NCI-H2081 (cell line): ENCODE measurements at places on chromosomes 7 and 10.

- DNase-seq, result no peak
These were observed 201.2 kb downstream of the PTN start for GRCh38 chr7:137142376-137142775.

GRCh38 chr7:104914421-104914820 lies 99.6 kb upstream of the KMT2E start:
- DNase-seq, result no peak

- DNase-seq, result no peak
These were observed 35.0 kb downstream of the DNAJC12 start for GRCh38 chr10:67802767-67803538.

- DNase-seq, result no peak
These were observed 9.4 kb upstream of the PFKP start for GRCh38 chr10:3057946-3058345.

DNA sequence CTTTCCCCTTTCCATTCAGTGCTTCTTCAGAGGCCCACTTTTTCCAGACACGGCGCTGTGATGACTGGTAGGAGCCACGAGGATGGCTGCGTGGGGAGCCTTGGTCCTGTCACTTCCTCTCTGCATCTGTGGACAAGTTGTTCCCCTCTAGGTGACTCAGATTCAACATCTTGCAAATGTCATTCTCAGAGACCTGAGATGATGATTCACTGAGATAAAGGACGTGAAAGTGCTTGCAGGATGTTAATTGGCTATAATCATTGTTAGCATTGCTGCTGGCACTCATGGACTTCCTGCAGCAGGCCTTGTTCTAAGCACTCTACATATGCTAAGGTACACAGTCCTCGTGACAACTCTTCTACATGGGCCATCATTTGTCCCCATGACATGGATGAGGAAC lies 489.8 kb upstream of the ZMIZ1 start:
- peak; percentile 39 for DNase-seq

GRCh38 chr7:151902311-151902710 lies 25.4 kb upstream of the PRKAG2 start:
- DNase-seq, result no peak
